ENCODE measurements at places on chromosomes 6 and 20.

DNA sequence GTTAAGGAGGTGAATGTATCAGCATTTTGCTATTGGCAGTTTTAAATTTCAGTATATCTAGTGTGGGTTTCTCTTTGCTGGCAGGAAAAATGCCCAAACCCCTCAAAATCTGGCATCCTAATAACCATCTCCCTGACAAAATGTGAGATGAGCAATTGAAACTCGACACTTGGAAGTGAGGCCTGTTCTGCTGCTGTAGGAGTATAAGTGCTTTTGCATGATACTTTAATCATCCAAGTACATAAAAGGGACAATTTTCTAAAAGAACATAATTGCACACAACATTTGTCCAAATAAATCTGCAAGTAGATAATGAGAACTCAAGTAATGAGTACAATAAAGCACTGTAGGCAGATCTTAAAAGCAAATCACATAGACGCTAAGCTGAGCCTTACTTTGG, 36.5 kb downstream of the LAMP5 start:
- no peak for DNase-seq

DNA sequence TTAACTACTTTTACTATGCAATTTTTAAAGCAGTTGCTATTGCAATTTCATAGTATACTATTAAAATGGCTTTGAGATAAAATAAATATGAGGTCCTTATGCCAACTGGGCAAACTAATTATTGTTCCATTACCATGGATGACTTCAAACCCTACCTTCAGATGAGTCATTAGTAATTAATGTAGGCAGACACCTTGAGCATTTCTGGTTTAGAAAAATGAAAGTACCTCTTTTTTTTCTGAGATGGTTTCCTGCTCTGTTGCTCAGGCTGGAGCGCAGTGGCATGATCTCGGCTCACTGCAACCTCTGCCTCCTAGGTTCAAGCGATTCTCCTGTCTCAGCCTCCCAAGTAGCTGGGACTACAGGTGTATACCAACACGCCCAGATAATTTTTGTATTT, 11.9 kb downstream of the ASF1A start:
- DNase-seq, result no peak

- DNase-seq, result no peak
Measured at GRCh38 chr20:50541606-50542041, 31.4 kb downstream of the PTPN1 start.

DNA sequence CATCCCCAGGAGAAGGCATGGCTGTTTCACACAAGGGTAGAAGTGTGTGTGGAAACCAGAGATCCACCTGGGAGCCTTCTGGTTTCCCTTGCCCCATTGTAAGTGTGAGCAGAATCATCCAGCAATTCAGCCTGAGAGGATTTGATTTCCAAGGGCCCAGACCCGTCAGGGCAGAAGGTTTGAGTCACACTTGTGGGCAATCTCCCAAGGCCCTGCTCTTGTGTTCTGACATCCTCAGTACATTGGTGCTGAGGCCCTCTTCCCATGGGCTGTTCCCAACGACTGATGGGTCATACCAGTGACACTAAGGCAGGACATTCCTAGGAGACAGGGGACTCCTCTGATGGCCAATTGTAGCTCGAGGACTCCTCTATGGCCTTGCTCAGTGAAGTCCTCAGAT, 58.2 kb upstream of the POLR1H start:
- no peak for DNase-seq
